ENCODE measurements at places on chromosomes 2 and 18.

DNA sequence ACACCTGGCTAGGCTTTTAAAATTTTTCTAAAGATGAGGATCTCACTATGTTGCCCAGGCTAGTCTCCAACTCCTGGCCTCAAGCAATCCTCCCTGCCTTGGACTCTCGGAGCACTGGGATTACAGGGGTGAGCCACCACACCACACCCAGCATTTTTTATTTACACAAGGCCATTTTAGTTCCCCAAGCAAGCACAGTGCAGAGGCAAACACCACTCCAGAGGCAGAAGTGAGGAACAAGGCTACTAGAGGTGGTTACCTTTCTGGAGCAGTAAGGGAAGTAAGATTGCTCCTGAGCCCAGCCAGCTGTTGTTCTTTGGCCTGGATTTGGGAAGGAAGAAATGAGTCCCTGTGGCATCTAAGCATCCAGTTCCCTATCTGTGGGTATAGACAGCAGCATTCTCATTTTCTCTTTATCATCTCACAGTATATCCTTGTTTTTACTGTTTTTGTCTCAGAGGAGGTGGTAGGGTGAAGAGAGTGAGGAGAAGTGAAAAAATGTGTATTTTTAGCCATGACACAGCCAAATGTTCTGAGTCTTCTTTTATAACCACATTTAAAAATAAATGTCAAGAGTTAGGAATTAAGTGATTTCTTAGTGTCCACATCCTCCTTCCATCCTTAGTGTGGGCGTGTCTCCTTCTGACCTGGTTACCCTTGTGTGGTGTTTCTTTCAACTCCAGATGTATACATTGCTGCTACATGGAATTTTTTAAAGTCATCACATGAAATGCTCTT lies 10.5 kb upstream of the TTC39C start:
- no peak for DNase-seq

GRCh38 chr2:203873461-203873860 lies 5.9 kb downstream of the CTLA4 start:
- no peak for DNase-seq

DNA sequence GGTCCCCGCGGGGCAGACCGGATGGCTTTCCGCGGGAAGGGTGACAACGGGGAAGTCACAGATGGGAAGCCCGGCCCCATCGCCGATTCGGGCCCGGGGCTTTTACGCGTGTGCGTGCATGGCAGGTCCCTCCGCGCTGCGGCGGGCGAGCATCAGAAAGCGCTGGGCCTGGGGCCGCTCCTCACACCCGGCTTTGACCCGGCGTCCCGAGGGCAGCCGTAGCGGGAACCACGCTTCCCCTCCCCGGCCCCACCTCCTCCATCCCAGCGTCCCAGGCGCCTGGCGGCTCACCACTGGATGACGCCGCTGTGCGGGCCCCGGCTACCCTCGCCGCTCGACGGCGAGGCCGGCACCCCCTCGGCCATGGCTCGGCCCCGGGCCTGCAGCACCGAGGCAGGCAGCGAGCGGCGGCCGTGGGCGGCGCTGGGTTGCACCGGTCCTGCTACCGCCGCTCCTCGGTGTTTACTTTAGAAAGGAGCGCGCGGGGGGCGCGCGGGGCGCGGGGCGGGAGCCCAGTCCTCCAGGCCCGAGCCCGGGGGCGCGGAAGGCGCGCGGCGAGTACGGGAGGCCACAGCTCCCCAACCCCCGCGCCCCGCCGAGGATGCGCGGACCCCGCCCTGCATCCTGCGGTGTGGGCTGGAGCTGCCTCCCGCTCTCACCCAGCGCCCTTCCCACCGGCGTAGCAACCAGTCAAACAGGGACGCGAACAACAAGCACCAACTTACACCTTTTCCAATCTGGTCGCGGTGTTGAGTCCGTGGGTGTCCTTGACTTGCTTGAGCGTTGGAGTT lies 806 bp downstream of the RFX8 start:
- no peak for DNase-seq

DNA sequence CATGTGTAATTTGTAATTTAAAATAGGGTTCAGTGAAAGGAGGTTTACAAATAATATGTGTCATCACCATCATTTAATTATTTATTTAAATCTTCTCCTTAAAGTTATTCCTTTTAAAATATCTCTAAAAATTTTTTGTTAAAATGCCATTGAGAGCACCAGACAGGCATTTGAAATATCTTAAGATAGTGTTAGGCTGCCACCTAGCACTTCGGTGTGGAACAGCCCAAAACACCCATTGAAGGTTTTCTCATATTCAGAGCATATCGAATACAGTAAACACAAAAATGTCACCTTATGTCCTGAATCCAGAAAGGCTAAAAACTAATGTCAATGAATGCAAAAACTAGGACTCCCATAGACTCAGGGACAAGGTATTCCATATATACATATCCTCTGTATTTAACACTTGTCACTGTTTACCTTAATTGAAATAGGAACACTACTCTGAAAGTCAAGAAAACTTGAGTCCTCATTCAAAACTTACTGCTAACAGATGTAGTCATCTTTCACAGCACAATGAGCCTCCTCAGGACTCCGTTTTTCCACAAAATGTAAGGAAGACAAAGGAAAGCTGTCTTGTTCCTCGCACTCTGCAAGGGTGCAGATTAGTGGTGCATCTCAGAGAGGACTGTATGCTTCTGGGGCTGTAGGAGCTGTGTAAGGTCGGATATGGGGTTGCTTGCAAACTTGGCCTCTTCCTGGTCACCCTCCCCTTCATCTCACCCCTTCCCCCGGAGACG lies 329.5 kb downstream of the PAX3 start:
- DNase-seq, result no peak

DNA sequence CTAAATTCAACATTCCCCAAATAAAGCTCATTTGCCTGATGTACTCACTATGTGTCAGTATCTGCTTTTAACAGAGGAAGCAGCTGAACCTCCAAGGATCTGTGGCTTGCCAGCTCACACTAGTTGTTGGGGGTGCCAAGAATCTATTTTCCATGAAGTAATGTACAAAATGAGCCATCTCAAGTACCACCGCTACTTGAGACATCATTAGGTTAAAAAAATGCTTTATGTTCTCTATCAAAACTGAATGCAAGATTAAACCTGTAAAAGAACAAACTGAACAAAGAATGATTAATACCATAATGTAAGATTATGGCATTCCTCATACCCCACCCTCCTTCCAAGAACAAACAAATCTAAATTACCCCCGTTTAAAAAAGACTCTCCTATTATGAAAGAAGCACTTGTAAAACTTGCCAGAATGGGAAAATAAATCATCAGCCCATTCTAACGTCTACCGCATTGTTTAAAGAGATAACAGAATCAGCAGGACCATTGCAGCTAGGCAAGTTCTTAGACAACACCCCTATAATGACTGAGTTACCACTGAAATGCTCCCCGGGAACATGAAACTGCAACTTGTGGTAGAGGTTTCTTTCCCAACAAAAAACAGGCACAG lies 471.6 kb downstream of the DLGAP1 start:
- DNase-seq, result no peak

DNA sequence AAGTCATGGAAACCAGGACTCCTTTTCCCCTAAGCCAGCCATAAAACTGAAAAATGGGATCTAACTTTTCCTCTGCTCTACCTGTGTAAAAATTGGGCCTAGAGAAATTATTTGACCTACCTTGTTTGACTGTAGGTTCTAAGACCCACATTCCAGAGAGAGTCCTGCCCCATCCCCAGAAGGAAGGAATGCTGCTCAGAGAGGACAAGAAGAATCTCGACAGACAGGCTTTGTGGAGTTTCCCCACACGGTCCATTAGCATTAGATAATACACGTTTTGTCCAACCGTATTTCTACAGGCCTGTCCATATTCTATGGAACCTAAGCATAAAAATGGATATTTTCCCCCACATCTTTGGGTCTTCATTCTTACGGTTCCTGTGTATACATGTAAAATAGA lies 403.3 kb downstream of the METTL4 start:
- no peak for DNase-seq

GRCh38 chr2:70490381-70490780 lies 63.2 kb downstream of the TGFA start:
- DNase-seq, result no peak

Measured in NCI-H524 treated with DMSO at 0.1 percent for 48 hours (cell line).